Cortex of kidney (tissue), 1 donor: ENCODE measurements at places on chromosomes 1 and 21.

DNA sequence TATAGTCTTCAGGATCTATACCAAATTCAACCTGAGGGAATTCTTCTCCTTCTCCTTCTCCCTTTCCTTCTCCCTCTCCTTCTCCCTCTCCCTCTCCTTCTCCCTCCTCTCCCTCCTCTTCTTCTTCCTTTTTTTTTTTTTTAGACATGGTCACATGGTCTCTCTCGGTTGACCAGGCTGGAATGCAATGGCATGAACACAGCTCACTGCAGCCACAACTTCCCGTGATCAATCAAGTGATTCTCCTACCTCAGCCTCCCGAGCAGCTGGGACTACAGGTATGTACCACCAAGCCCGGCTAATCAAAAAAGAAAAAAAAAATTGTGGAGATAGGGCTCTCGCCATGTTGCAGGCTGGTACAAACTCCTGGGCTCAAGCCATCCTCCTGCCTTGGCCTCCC, 51.5 kb downstream of the DNAI4 start:
- no peak for DNase-seq

DNA sequence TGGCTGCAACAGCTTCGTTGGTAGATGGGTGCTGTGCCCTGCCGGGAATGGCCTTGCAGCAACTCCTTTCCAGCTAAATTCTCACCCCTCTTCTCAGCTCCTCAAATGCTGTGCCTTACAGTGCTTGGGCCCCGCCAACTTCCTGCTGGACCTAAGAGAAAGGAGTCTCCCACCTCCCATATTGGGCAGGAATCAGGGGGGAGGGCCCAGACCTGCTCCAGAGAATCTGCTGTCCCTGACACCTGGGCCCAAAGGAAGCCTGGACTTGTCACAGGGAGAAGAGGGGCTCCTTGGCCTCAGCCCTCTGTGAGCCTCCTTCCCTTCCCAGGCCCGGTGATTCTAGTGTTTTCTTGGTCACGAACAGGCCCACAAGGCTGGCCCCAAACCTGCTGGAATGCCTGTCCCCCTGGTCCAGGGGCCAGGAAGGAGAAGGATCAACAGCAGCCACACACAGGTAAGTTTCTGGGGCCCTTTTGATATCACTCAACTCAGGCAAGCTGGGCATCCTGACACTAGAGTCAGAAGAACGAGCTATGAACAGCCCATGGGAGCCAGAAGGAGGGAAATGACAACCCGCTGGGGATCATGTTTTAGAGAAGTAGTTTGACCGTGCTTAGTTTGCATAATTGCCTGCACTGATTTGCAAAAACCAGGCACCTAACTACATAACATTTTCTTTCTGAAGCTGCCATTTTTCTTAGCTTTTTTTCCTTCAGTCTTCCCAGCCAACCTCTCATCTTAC, 86.2 kb downstream of the CD247 start:
- no peak for DNase-seq

- no peak for DNase-seq
These were observed 29.5 kb downstream of the CEP350 start for GRCh38 chr1:179984101-179984500.

- DNase-seq: no peak
These were observed 177.7 kb upstream of the RAB4A start for GRCh38 chr1:229093238-229093540.

DNA sequence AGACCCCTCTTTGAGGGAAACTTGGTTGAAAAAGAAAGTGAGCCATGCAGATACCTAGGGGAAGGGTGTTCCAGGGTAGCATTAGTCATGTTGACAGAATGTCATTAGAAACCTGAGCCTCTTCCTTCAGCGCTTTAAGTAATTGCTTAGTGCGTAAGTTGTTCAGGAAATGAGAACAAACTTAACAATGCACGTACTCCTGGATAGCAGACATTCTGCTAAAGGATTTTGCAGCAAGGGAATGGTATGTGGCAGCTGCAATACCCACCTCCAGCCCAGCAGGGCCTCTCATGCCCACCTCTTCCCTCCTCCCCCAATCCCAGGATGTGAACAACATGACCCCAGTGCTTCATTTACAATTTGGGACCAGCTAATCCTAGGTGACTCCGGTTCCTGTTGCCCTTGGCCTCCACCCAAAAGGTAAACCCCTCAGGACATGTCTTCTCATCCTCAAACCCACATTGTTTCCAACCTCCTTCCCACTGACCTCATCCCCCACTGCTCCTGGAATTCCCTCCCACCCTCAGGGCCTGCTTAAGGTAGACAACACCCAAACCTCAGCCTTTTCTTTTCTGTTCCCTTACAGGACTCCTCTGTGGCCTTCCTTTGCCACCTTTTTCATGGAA, 98.0 kb upstream of the BCAR3 start:
- no peak for DNase-seq

GRCh38 chr1:148318123-148318903, 164.8 kb downstream of the PPIAL4G start:
- DNase-seq: no peak

DNA sequence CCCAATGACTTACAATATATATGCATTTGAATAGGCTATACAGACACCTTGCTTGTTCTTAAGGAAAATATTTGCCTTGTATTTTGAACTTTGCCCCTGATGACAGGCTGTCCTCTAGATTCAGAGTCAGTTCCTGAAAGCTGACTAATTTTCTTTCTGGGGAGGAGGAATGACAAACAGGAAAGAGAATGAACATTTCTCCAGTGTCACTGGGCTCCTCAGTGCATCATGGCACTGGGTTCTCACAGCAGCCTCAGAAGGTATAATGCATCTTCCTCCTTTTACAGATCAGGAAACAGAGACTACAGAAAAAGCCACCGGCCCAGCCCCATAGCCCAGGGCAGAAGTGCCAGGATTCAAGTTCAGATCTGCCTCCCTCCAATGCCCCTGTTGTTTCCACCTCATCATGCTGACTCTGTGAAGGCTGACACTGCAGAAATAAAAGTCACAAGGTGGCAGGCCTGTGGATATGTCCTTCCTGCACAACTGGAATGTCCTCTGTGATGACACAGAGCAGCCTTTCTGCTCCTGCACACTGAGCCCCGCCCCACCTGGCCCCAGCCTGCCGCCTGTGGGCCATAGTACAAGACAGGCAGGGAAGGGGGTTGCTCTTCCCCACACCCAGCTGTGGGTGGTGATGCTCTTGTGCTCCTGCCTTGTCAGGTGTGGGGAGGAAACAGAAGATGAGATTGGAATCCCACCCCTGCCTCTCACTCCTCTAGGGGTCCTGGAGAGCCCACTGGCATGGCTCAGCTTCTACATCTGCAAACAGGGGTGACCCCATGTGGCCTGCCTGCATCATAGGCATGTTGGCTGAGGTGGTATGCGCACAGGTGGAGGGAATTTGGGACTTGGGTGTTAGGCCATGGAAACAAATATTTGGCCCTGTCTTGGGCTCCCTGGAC, 6.4 kb downstream of the TTC22 start:
- DNase-seq: no peak

DNA sequence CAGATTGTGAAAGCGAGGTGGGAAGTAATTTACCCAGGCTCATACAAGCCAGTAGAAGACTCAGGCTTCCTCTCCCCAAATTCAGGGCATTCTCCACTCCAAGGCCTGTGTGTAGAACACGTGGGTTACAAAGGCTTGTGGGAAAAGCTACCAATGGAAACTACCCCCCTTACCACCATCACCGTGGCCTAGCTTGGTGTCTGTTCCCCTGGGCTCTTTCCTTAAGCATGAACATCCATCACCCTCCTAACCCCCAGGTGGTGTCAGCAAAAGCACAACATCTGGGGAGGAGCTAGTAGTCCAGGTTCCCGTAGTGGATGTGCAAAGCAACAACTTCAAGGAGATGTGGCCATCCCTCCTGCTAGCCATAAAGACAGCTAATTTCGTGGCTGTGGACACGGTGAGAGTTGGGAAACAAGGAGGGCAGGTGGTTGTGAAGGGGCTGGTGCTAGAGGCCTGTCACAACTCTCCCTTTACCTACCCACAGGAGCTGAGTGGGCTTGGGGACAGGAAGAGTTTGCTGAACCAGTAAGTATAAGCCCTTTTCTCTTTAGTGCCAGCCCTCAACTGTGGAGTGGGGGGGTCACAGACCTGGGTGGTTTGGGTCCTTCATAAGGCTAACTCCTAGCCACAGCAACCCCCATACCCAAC, 701 bp upstream of the MUTYH start:
- no peak for DNase-seq

GRCh38 chr1:44988531-44989156, 2.2 kb upstream of the EIF2B3 start:
- DNase-seq: no peak

DNA sequence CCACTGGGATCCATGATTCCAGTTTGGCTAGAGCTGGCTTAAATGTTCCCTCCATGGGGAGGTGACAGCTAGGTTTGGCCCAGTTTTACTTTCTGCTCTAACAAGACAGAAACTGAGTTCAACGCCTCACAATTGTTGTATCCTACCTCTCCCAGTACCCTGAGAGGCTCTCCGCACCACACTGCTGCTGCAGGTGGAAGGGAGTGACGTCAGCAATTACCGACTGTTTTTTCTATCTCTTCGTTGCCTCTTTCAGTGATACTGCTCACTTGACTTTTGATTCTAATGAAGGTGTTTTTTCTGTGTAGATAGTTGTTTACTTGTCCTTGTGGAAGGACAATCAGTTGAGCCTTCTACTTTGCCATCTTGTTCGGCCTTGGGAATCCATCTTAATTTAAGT, 204.9 kb upstream of the DUSP10 start:
- no peak for DNase-seq

DNA sequence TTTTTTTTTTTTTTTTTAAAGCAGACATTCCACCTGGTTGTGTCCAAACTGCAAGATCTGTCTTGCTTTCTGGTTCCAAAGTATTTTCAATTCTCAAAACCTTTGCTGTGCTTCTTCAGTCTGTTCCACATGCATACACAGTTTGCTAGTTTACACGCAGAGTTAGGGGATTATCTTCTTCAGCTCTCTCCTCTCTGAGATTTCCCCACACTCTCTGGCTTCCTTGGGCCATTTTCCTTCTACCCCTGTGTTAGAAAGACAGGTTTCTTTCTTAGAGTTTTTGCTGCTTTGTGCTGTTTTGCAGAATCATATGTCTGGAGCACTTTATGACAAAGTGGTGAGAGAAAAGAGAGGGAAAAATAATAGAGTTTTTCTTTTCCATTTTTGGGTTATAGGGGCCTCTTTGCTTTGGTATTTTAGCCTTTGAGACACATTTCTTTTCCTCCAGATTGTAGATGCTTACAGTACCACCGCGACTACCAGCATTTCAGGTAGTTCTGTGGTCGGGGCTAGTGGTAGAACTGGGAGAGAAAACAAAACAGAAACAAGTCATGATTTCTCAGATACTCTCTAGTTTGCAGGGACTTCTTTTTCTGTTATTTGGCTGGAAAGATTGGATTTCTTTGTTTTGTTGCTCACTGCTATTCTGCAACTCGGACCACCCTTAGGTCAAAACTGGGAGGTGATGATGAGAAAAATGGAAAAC, 66.3 kb downstream of the RABGAP1L start:
- DNase-seq: no peak

DNA sequence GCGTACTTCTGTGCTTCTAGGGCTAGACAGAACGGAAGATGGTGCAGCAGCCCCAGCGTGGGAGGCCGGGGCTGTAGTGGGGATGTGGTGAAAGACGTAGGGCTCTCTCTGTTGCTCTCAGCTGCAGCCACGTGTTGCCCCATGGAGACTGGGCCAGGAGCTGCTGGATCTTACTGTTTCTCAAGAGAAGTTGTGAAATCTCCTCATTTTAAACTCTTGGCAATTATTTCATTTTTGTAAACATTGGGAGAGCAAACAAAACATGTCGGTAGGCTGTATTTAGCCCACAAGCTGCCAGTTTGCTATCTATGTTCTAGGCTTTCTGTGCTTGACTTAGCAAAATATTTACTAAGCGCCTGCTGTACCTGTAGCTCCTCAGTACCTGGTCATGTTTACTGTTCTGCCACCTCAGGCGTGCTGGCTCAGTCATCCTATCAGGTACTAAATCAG, 15.9 kb upstream of the ELOA start:
- DNase-seq: no peak

DNA sequence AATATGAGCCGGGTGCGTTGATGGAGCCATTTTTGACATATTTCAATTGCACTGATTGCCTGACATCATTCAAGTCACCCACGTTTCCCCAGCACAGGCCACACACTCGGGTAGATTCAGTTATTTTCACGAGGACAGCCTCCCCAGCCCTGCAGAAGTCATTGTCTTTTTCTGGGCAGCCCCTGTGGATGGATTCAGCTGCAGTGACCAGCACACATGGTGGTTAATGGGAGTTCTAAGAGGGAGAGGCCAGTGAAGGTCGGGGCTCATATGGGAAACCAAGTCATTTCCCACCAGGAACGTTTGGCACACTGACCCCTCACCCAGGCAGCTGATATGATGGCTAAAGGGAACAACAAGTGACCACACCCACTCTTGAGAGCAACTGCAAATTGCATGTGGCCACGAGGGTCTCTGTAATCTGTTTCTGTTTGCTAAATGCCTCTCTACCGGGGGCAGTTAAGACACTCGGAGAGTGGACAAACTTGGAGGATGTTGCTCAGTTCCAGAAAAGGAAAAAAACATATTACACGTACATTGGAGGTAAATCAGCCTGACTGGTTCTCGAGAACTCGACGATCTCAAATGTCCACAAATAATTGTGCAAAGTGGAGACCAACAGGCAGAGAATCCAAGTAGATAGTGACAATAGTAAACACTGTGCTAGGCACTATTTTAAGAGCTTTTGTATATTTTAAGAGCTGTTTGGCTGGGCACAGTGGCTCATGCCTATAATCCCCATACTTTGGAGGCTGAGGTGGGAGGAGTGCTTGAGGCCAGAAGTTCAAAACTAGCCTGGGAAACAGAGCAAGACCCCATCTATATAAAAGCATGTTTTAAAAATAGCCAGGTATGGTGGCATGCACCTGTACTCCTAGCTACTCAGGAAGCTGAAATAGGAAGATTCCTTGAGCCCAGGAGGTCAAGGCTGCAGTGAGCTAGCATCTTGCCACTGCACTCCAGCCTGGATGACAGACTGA, 167.2 kb upstream of the IRF2BP2 start:
- no peak for DNase-seq

- no peak for DNase-seq
These were observed 1.4 kb downstream of the RPE65 start for GRCh38 chr1:68448365-68448764.

- no peak for DNase-seq
These were observed 37.4 kb upstream of the BTG2 start for GRCh38 chr1:203267912-203268311.

GRCh38 chr1:26047278-26047874, 1.5 kb upstream of the SLC30A2 start:
- no peak for DNase-seq
